ENCODE measurements at places on chromosomes 7 and 10. TPM values are rescaled to one million over a fixed set of nuclear protein-coding genes. Genes with fewer than 3 reads are reported as not detected.

DNA sequence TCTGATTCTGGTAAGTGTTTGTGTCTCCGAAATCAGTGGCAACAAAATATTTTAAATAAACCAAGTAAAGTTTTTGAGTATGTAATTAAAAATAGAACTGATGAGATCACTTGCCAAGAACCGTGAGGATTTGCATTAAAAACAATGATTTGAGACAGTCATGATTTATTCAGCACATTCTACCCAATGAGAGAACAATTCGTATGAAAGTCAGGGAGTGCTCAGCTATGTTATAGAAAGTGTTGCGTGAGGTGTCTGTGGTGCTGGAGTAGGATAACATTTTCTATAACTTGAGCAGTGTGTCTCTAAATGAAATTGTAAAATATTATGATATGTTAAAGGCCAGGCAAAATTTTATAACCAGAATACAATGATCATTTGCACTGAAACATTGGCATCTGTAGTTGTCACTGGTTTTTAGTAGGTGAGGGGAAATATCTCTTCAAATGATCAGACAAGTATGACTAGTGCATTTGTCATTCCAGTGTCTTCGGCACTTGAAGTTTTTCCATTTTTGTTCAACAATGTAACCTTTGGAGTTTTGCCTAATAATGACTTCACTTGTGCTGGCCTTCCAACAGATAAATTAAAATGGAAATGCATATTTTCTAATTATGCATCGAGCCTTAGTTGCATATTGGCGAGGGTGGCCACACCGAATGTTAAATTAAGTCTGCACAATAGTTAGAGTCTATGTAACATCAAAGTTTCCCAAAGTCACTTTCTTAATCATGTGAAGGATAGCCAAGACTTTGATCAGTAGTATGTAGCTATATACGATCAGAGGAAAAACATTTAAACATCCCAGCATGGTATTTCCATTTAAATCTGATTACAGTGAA is 335.9 kb downstream of the GFRA1 start:
- no peak for DNase-seq

DNA sequence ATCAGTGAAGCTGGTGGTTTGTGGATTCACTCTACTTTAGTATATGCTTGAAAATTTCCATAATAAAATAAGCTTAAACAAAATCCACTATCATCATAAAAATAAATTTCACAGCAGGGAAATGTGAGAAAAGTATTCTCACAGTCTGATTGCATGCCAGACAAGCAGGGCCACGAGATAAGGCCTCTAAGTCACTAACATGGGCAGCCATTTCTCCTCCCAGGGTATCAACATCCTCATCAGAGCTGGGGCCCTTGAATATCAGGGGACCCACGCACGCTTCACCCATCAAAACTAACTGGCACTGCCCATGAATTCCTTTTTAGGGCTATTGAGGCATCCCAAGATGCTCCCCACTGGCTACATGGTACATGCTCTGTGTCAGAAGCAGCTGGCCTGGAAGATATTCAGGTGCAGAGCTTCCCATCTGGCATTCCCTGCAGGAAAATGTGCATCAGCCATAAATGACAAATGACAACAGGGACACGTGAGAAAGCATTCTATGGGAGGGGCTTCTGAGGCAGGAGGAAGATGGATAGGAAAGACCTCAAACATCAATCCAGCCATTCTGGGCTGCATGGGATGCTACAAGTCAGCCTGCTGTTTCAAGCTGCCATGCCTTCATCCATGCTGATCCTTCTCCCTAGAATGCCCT is 17.4 kb downstream of the CCDC6 start:
- DNase-seq: no peak

DNA sequence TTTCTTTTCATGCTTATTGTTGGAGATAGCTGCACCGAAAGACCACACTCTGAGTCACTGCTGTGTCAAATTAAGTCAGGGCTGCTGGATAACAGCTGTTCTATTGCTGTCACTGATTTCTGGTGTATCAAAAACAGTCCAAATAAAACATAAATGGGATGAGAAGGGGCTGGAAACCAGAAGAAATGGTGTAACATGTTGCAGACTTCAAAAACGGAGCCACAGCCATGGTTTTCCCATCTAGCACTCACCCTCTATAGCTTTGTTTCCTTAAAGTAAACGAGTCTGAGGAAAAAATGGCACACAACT is 103.3 kb upstream of the DIP2C start:
- DNase-seq: no peak

Gene NSUN5
- total RNA-seq: 67.7 TPM

Gene HYAL4
- total RNA-seq: not detected

Gene ERLIN1
- total RNA-seq: 26.9 TPM
